ENCODE measurements at places on chromosomes 6 and 20.

- DNase-seq, result no peak
Measured at GRCh38 chr6:90610751-90611542, 24.1 kb upstream of the MAP3K7 start.

DNA sequence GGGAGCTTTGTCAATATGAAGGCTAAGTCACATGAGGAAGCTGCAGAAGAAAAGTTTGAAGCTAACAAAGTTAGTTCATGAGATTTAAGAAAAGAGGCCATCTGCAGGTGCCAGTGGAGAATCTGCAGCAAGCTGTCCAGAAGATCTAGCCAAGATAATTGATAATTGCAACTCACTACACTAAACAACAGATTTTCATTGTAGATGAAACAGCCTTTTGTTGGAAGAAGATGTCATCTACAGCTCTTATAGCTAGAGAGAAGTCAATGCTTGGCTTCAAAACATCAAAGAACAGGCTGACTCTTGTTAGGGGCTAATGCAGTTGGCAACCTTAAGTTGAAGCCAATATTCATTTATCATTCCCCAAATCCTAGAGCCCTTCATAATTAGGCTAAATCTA, 83.7 kb downstream of the RIN2 start:
- DNase-seq, result no peak

DNA sequence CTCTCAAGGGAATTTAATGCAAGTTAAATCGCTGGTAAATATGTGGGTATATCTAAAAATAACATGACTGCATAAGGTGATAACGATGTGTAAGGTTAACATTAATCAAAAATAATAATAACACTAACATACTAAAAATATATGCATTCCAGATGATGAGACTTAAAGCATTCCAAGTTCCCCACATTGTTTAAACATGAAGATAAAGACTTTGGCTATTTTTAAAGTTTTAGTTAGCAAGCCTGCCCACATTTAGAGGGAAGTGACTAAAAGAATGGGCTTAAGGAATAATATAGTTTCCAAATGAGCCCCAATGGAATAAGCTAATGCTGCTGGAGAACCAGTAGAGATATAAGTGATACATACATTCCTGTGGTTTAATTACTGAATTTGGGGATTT, 941.3 kb downstream of the TBC1D32 start:
- DNase-seq, result no peak

DNA sequence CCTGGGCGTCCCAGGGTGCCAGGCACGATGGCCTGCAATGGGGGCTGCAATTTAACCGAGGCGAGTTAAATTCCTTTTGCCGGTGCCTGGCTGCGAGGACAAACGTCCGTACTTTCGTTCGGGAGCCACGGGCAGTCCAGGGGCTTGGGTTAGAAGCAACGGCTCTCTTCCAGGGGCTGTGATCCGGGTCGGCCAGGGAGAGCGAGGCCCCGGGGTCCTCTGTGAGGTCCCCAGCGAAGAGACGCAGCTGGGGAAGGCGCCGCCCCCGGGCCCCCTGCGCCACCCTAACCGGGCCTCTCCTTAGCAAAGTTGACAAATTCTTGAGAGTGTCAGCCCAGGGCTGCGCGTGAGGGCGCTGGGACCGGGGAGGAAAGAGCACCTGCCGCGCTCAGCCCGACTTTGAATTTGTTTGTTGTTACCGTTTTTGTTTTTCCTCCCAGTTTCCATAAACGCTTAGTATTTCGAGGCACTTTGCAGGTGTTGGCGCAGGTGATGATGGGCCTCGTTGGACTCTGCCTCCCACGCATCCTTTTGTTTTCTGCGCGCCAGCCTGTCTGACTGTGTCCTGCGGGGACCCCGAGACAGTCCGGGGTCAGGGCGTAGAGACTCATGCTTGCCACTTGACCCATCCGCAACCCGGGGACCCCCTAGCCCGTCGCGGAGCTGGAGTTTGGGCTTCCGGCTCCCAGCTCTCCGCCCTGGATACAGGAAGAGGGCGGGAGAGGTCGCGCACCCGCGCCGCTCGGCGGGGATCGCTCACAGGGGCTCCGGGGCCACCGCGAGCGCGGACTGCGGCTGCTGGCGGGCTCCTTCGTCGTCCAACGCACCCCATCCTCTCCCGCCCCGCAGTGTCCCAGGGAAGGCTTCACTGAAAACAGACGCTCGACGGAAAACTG, 5.8 kb downstream of the OLIG3 start:
- no peak for DNase-seq

DNA sequence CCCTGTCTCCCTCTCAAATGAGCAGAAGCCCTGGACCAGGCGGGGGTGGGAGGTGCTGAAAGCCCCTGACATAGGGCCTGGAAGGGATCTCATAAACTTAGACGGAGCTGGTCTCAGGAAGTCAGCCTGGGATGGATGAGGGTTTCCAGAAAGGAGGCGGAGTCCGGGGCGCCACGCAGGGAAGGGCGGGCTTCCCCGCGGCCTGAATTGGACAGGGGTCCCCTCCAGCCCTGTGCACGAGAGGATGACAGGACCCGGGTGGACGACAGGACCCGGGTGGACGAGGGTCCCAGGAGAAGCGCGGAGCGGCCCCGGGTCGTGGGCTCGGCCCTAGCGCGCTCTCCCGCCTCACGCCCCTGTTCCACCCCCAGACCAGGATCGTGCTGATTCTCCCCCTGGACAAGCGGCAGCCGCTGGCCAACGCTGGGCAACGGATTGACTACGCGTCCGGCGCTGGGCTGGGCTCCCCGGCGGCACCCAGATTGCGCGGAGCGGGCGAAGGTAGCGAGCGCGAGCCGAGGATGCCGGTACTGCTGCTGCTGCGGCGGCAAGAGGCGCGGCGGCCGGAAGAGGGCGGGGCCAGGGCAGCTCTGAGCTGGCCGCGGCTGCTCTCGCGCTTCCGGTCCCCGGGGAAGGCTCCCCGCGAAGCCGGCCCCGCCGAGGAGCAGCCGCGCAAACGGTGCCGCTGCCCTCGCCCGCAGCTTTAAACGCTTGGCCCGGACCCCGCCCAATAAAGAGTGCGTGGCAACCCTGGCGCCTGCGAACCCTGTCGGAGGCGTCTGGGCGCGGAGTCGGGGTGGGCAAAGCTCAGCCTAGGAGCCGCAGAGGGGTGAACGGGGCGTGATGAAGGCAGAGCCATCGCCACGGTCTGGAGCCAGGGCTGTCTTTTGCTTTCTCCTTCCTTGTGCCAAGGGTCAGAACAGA, 1.3 kb downstream of the C20orf144 start:
- peak; percentile 82 for DNase-seq

- no peak for DNase-seq
Measured at GRCh38 chr6:3372912-3373554, 83.8 kb downstream of the SLC22A23 start.

DNA sequence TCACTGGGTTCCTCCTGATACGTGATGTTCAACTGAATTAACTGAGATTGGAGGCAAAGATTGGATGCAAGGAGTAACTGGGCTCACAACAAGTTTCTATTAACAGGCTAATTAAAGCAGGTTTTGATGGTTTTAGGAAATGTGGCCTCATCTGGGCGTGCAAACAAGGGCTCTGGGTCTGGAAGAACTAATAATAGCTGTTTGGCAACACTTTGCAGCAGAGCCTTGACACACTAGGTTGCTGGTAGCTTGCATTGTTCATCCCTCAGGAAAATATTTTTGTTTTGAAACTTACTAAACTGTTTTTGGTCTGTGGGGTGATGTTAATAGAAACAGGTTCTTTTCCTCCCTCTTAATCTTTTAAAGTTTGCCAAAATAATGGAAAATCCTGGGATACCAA, 117.2 kb upstream of the CD93 start:
- no peak for DNase-seq

- no peak for DNase-seq
Measured at GRCh38 chr6:83369692-83370091, 61.2 kb downstream of the ME1 start.

DNA sequence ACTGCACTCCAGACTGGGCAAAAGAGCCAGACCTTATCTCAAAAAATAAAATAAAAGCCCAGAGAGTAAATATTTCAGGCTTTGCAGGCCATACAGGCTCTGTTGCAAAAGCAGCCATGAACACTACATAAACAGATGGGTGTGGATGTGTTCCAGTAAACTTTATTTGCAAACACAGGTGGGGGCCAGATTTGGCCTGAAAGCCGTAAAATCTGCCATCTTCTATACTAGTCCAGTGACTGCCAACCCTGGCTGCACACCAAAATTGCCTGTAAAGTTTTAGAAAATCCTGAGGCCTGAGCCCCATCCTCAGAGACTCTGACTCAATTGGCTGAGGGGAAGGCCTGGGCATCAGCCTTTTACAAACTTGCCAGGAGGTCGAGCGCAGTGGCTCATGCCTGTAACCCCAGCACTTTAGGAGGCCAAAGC, 103.6 kb downstream of the ZMYND8 start:
- no peak for DNase-seq

DNA sequence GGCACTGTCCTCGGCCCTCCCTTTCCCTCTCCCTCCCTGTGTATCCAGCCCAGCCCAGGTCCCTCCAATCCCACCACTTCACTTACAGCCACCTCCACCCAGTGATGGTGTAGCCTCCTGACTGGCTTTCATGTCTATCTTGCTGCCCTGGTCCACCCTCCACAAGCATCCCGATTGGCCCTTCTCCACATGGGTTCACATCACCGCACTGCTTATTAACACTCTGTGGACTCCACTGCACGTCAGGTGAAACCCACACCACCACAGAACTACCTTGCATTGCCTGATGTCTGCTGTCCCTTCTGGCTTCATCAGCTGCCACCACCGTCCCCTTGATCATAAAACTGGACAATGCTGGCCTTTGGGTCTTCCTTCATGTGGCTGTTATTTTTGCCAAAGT, 220.4 kb upstream of the ARID1B start:
- DNase-seq, result no peak

DNA sequence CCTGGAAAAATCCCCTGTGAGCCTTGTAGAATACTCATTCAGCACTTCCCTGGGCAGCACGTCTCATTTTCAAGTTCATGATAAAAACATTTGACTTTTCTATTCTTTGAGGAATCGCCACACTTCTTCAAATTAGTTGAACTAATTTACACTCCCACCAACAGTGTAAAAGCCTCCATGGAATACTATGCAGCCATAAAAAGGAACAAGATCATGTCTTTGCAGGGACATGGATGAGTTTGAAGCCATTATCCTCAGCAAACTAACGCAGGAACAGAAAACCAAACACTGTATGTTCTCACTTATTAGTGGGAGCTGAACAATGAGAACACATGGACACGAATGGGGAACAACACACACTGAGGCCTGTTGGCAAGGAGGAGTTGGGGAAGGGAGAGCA, 102.0 kb upstream of the HEY2 start:
- DNase-seq, result no peak

DNA sequence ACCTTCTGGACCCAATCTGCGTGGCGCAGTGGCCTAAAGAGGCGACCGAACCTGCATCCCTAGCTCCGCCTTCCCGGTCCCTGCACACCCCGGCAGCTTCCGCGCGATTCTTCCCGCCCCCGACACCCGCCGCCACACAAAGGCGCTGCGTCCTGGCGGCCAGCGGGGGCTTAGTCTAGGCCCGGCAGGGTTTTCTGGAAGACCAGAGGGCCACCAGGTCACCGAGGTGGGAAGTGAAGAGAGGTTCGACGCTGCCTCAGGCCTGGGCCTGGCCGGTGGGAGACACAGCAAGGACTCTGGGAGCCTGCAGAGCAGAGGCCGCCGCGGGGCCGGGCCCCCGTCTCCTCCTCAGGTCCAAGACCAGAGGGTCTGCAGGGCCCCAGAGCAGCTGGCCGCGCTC, 154.9 kb downstream of the OR2B2 start:
- DNase-seq, result peak; percentile 43
